ENCODE measurements at places on chromosomes 2 and 18.

DNA sequence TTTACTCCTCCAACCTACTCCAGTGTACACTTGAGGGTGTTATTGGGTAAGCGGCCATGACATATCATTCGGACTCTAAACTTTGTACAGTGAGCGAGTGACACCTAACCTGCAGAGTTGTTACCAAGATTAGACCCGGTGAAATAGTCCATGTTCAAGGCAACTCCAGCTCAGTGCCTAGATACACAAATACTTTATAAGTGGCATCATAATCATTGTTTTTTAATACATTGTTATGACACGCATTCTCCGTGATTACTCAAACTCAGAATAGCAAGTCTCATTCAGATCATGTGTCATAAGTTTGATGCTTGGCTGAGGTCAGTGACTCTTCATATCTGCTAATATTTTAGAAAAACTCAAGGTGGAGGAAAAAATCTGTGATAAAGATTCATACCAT, 597.8 kb downstream of the DCC start:
- no peak for DNase-seq

DNA sequence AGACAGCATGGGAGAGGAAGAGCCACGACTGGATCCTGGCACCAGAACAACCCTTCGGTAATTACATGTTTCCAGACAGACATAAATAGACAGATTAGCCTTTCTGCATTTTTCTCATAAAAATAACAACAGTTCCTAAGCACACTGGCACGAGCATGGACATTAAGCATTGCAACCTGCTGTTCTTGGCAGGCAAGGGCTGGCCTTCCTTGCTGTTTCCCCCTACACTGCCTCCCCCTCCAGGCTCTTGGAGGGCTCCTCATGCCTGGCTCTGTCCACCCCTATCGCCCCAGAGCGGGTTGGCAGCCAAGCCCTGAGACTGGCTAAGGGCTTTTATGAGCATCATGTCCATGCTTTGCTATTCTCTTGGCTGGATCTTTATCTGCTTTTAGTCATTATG, 89.6 kb downstream of the TTC32 start:
- DNase-seq, result no peak

DNA sequence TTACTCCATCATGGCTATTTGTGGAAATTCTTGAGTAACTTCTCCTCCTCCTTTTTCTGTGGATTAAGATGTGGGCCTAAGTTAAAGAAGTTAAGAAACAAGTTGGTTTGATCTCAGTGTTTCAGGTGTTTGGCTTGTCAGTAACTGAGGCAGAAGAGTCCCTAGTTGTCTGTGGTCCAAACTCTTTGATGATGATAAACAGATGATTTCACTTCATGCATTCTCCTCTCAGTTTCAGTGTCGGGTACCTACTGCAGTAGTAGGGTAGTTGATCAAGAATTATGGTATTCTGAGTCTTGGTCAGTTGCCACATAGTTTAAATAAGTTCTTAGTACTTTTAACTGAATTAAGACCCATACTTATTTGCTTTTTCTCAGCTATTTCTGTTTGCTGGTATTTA, 85.6 kb downstream of the NCOA1 start:
- peak; percentile 71 for DNase-seq

DNA sequence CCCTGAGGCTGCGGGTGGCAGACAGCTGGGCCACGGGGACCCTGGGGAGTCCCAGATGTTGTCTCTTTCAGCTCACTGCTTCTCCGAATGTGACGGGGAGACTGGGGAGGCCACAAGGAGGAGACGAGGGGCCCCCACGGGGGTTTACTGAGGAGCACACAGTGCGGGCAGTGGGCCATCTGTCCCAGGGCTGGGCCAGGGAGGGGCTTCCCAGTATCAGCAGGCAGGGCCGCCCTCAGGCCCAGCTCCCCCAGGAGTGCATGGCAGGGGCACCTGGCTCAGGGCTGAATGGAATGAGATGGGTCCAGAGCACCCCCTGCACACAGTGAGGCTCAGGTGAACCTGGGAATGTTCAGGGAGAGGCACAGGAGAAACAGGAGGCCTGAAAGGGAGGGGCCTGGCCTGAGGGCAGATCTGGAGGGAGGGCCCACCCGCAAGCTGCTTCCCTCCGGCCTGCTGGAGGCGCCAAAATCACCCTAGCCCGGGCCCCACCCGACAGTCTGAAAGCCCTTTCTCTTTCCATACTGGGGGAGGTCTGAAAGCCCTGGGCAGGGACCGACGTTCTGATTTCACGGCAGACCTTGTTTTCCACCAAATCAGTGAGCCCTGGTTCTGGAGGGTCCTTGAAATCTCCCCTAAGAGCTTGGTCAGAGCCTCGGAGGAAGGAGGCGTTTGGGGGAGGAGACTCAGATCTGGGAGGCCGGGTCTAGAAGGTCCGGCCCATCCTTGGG, 35.5 kb upstream of the PTMA start:
- peak; percentile 92 for DNase-seq

- DNase-seq, result peak; percentile 86
These were observed 3.5 kb downstream of the CNDP2 start for GRCh38 chr18:74499633-74500032.

DNA sequence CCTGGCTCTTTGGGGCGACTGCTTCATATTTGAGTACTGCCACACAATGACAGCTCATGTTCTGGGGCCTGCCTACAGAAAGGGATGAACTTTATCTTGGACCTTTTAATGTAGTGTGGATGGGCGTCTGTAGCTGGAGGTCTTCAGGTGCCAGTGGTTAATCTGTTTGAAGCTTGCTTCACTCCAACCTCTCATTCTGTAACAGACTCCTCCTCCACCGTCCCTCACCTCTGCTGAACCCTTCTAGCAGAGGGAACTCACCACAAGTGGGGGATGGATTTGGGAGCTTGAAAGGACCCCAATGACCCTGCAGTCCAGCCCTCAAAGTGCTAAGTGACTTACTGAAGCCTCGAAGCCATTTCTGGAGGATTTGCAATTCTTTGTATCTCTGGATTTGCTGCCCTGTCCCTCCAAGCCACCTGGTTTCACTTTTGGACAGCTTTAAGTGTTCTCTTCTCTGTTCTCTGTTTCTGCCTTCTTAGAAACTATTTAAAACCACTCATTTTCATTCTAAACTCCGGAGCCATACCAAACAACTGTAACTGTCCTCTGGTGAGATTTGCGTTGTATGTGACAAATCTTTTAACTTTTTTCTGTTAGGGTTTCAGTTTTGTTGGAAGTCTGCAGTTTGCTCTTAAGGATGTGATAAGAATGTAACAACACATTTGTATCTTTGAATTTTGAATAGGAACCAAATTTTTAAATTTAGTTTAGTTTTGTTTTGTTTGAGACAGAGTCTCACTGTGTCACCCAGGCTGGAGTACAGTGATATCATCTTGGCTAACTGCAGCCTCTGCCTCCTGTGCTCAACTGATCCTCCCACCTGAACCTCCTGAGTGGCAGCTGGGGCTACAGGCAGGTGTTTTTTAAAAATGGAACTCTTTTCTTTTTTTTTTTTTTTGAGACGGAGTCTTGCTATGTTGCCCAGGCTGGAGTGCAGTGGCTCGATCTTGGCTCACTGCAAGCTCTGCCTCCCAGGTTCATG, 37.0 kb upstream of the CASP8 start:
- peak; percentile 79 for DNase-seq

Measured in GM12865 (cell line).